ENCODE measurements at places on chromosomes 13 and 19.

GRCh38 chr19:13691569-13692435, 72.5 kb upstream of the MRI1 start:
- no peak for DNase-seq

DNA sequence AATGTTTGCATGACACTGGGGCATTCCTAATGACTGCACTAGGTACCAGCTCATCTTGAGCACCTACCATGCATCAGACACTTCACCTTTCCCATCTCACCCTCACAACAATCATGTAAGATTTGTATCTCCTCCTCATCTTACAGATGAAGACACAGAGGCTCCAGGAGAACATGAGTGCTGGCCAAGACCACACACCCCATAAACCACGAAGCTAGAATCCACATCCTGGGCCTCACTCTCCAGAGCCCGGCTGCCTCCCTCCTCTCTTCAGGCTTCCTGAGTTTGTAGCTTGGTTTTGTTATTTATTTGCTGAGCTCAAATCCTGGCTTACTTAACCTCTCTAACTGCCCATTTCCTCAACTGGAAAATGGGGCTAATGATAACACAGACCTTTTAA, 25.9 kb downstream of the FAM216B start:
- no peak for DNase-seq

DNA sequence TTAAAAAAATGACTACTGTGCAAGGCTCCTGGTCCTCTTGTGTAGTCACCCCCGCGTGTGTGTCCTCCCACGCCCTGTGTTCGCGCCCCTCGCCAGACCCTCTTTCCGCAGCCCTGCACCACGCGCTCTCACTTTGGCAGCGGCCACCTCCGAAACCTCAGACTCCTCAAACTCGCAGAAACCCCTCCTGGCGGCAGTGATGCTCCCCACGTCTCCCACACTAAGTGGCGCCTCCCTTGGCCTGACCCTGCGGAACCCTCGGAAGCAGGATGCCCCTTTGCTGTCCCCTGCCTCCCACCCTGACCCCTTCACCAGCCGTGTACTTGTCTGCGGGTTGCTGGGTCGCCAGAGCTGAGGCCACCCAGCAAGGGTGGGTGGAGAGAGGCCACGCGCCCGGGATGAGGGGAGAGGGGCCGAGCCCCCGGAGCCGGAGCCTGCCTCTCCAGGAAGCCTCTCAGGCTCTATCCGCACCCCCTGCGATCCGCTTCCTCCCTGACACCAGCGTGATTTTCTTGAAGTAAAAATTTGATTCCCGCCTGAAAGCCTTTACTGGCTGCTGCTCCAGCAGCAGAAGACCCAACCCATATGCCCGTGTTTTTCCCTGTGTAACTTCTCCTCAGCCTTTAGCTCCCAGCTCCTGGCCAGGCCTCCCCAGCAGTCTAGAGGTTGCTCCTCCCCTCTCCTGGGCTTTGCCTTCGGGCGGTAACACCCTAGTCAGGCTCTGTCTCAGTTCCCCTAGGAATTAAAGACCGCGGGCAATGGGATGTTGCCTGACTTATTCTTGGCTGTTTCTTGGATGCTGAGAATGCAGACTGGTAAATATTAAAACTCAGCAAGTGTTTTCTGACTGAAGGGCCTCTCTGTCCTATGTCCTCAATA, 55.2 kb downstream of the MIPEP start:
- DNase-seq: no peak

GRCh38 chr13:69423844-69424243, 683.8 kb upstream of the ATXN8OS start:
- no peak for DNase-seq

DNA sequence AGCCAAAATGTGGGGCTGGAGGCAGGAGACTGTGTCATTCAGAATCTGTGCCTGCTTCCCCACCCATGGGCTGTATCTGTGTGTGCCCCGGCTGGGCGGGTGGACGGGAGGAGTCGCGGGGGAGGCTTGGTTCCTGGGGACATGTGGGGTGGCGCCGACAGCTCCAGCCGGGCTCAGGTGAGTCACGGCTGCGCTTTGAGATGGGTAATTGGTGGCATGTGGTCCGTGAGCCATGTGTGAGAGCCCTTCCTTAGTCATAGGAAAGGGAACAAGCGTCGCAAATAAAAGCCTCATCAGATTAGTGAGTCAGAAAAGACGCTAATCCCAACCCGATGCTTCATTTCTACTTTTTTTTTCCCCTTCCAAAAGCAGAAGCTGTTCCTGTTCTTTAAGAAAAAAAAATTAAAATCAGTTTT, 118.6 kb upstream of the ZNF536 start:
- no peak for DNase-seq

- DNase-seq: no peak
Measured at GRCh38 chr13:45492538-45492937, 27.8 kb downstream of the COG3 start.

DNA sequence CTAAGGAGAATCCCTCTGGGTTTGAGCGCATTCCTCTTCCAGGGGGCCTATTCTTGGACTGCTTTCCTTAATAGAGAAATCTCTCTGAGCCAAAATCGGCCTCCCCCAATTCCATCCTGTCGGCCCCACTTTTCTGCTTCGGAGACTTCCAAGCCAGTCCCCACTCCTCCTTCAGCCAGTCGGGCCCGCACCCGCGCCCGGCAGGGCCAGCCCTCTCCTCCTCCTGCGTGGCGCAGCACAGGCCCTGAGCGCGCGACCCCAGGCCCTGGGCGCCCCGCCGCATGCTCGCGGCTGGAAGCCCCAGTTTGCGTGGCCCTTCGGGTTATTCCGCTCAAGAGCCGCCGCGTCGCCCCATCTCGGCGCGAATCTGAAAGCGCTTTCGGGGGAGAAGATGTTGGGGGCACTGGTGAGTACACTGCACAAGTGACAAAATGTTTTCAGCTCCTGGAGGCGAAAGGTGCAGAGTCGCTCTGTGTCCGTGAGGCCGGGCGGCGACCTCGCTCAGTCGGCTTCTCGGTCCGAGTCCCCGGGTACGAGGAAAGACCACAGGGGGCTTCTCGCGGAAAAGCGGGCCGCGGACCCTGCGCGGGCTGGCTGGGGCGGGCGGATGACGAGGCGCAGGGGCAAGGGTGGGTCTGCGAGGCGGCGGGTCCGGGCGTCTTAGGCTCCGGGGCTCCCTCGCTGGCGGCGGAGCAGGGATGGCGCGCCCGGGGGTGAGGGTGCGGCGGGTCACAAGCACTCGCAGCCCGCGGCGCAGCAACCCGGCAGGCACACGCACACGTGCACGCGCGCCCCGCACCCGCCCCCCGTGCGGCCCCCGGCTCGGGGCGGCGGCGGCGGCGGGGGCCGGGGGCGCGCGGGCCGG, at the start of gene IL17D:
Gene IL17D, plus strand, starts transcription at position 785 of the 865 bp plus-strand sequence. CDS start 303 bp downstream, outside the sequence.
- DNase-seq: peak; percentile 37

DNA sequence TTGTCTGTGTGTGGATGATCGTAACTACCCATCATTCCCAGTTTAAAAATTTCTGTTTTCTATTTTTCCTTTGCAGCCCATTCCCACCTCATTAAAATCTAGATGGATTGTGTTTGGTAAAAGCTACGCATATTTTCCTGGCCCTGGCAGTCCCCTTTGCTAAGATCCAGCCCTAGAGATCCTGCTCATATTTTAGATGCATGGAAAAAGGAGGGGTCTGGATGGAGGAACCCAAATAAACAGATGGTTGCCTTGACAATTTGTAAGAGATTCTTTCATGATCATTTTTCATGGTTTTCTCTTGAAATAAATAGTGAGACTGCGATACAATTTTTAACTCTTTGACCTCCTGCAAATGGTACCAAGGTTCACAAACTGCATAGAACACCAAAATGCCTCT, 174.4 kb downstream of the SLC7A1 start:
- no peak for DNase-seq

DNA sequence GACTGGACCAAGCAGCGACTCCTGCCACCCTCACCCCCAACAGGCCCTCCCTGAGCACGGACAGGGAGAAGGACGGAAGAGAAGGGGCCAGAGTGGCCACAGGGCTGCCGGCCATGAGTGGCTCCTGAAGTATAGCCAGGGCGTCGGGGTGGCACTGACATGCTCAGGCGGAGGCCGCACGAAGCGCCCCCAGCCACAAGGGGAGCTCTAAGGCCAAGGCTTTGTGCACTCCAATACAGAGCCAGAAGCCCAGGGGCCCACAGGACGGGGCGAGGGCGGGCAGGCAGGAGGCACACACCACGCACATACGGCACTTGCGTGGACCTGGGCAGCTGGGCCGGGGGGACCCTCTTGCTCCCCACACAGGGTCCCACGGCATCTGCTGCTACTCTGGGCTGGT, 52.0 kb downstream of the KLF2 start:
- DNase-seq: peak; percentile 34

GRCh38 chr19:44848812-44849447, 2.8 kb downstream of the NECTIN2 start:
- no peak for DNase-seq

- no peak for DNase-seq
Measured at GRCh38 chr13:30835442-30835841, 70.6 kb upstream of the MEDAG start.

DNA sequence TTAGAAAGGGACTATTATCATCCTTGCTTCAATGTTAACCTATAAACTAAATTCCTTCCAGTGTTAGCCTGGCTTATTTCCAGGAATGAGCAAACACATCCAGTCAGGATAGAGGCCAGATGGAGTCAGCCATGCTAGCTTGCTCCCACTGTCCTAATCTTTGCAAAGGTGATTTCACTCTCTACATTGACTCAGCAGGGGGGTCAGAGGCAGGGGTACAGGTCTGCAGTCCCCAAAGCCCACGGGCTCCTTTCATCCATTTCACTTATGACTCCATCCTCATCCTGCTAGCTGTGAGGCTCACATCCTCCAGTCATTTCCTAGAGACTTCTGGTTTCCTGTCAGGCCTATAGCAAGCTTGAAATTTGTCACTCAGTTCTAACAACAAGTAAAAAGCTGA, 63.4 kb upstream of the CEACAM8 start:
- DNase-seq: no peak

GRCh38 chr19:48588670-48589401, 17.7 kb upstream of the SPACA4 start:
- peak; percentile 86 for DNase-seq

GRCh38 chr13:30744056-30744680, 8.8 kb downstream of the ALOX5AP start:
- DNase-seq: peak; percentile 86

DNA sequence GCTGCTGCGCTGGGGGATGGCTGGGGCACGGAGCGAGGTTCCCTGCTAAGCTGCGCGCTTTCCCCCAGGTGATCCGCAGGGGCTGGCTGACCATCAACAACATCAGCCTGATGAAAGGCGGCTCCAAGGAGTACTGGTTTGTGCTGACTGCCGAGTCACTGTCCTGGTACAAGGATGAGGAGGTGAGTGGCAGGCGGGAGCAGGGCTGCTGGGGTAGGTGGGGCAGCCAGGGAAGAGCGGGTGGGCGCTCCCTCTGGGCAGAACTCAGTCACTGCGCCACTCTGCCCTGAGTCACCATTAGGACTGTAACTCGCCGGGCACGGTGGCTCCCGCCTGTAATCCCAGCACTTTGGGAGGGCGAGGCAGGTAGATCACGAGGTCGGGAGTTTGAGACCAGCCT, 23.8 kb downstream of the TMED1 start:
- no peak for DNase-seq

DNA sequence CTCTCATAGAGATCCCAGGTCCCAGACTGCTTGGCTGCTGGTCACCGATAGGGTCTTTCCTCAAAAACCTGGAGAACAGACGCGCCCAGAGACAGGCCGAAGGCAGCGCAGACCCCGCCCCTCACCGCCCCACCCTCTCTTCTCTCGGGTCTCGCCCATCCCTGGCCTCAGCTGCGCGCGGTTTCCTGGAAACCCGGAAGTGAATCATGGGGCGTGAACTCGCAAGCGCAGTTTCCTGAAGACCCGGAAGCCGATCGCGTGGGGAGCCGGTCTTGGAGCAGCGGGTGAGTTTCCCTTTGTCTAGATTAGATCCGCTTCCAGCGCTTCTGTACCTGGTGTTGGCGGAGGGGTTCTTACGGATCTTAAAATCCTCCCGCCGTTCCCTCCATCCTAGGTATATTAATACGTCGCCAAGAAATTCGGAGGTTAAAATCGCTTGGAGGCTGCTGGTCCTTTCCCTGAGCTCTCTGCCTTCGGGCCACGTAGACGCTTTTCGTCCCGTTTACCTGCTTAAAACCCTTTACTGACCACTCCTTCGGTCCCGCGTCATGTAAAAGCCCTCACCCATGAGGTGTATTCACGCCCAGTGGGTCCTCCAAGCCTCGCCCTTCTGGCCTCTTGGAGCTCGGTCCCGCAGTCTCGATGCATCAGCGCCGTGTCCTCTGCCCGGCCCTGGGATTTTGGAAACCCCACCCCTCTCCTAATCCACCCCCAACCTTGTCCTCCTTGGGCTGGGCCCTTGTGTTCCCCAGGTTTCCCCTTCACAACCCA, at the start of gene ZNF578:
Gene ZNF578, plus strand, starts transcription at position 230 of the 771 bp plus-strand sequence. CDS start 48,293 bp downstream, outside the sequence.
- DNase-seq: peak; percentile 64

GRCh38 chr19:38316477-38317067, 825 bp upstream of the YIF1B start:
- no peak for DNase-seq

- DNase-seq: no peak
Measured at GRCh38 chr19:27657271-27658051, 1555.5 kb downstream of the UQCRFS1 start.

DNA sequence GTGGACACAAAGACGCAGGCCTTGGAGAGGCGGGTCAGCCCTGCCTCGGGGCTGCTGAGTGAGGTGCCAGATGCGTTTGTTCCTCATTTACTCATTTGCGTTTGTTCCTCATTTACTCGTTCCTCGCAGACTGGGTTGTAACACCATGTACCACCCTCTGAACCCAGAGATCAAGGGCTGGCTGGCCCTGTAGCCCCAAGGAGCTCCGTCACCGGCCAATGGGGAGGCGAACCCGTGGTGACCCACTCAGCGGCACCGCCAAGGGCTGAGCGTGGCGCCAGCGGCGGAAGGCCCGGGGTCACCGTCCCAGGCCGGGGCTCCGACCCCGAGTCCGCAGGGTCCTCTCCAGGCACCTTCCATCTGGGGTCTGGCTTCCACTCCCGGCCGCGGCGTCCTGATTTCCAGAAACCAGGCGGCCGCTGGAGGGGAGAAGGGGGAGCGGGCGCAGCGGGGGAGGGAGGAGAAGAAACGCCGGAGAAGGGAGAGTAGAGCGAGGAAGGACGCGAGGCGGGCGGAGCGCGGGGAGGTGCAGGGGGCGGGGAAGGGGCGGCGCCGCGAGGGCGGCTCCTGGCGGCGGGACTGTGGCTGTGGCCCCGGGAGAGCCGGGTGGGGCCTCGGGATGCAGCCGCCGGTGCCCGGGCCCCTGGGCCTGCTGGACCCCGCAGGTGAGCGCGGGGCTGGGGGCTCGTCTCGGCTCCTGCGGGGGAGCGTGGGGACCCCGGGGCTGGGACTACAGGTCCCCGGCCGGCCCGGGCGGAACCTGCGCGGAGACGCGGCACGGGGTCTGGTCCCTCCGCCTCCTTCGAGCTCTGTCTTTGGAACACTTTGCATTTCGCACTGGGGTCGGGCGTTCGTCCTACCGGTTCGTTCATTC, at the start of gene TMEM255B:
Gene TMEM255B, plus strand, starts transcription at position 576 of the 874 bp plus-strand sequence. Its CDS starts 44 bp downstream, at position 620.
- peak; percentile 81 for DNase-seq

GRCh38 chr13:113186061-113186900, 22.2 kb downstream of the PCID2 start:
- DNase-seq: no peak

DNA sequence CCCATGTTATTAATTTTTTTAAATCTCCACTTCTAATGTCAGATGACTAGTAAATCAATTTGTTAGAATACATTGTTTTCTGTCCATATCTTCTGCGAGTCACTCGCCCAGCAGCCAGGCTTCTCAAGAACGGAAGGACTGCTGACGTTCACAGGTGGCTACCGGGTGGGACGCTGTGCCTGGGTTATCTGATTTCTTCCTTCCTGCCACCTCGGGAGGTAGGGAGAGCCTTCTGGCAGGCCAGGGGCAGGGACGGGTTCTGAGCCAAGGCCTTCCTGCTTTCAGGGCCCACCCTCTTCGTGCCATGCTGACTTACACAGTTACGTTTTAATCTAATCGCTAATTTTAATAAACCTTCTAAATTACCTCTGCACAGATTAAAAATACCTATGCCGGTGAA, 7.9 kb upstream of the C1QTNF9 start:
- no peak for DNase-seq

Data from activated naive CD4-positive, alpha-beta T cell treated with Interleukin-2 at 50 U/mL for 16 hours (primary cell).